ENCODE measurements at places on chromosomes 13 and 19.

DNA sequence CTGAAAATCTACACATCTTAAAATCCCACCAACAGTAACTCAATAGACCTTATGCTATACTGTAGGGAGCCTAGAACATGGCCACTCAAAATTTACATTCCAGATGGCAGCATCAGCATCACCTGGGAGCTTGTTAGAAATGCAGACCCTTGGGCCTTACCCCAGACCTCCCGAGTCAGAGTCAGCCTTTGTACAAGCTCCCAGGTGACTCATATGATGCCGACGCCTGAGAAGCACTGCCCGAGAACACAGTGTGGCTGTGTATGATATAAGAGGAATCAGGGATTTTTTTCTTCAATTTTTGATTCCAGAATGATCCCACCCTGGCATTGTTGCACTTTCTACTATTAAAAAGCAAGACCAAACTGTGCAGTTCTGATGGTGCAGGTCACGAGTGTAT is 35.9 kb upstream of the CNMD start:
- no peak for DNase-seq

GRCh38 chr19:44942067-44942571 is at the start of gene APOC4:
TSS of gene APOC4 (plus strand) at chr19:44942237. CDS start at chr19:44942278, 41 bp downstream.
- no peak for DNase-seq

DNA sequence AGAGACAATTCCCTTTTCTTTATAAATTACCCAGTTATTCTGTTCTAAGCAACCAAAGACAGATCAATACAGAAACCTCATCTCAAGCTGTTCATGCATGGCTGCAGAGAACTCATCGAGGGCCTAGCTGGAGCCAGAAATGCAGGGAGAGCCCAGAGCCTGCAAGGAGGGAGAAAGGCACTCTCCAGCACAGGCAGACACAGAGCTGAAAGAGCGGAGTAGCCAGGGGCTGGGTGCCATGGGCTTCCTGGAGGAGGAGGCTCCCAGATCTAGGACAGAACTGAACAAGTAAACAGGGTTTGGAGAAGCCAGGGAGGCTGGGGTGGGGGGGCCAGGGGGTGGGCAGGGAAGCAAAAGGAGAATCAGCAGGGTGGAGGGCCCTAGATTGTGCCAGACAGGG is 144.2 kb upstream of the ZNF507 start:
- no peak for DNase-seq

GRCh38 chr19:19081642-19082151 is 17.9 kb downstream of the SLC25A42 start:
- no peak for DNase-seq

GRCh38 chr13:79500829-79501228 is 19.9 kb downstream of the NDFIP2 start:
- DNase-seq, result no peak

DNA sequence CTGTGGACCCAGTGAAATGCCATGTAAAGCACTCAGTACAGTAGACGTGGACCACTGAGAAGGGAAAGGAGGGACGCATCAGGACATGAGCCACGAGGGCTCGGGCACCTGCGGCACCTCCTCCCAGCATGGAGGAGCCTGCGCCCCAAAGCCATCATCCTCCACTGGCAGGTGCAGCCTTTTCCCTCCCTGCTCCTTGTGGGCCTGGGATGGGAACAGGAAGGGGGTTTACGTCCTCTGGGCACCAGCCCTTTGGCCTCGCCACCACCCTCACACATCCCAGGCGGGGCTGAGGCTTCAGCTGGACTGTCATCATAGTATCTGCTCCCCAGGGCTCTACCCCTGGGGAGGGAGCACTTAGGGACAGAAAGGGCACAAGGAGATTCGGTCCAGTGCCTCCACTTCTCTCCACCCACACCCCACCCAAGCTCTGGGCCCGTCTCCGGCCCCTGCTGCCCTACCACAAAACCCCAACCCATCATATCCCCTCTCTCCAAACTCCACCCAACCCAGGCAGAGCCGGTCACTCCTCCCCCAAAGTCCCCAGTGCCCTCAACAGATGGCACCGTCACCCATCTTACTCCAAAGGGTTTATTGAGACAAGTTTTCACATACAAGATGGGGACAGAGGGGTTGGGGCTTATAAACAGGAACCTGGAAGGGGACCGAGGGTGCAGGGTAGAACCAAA is 2.2 kb upstream of the PRKD2 start:
- DNase-seq, result no peak

GRCh38 chr13:65468628-65469027 is 1761.5 kb downstream of the PCDH9 start:
- DNase-seq, result no peak

GRCh38 chr13:94317063-94317491 is 162.4 kb downstream of the DCT start:
- DNase-seq, result no peak

DNA sequence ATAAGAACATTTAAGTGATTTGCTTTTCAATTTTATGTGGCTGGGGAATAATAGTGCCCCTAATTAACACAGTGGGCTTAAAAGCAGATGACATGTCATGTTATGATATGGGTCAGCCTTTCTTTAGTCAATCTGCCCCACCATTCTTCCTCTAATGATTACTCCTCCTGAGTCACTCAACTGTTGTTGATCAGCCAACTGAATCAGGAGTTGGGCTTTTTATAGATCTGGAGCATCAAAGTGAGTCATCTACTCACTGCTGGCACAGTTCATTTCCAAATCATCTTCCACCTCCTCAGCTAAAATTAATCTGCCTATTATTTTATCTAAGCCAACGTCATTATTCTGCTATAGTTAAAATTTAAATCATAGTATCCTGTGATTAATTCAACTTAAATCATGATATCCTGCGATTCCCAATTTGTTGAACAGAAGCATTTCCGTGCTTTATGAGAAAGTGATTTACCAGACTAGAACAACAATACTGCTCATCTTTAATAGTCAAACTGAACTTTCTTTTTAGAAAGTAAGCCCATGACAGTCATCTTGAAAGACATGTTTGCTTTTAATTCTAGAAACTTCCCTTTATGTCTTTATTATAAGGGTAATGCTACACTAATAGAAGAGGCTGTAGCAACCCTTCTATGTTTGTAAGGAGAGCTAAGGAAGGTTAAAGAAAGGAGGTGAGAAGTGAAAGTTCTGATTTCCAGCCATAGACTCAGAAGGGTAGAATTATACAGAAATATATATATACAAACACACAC is 551.4 kb downstream of the TBC1D4 start:
- DNase-seq, result no peak

DNA sequence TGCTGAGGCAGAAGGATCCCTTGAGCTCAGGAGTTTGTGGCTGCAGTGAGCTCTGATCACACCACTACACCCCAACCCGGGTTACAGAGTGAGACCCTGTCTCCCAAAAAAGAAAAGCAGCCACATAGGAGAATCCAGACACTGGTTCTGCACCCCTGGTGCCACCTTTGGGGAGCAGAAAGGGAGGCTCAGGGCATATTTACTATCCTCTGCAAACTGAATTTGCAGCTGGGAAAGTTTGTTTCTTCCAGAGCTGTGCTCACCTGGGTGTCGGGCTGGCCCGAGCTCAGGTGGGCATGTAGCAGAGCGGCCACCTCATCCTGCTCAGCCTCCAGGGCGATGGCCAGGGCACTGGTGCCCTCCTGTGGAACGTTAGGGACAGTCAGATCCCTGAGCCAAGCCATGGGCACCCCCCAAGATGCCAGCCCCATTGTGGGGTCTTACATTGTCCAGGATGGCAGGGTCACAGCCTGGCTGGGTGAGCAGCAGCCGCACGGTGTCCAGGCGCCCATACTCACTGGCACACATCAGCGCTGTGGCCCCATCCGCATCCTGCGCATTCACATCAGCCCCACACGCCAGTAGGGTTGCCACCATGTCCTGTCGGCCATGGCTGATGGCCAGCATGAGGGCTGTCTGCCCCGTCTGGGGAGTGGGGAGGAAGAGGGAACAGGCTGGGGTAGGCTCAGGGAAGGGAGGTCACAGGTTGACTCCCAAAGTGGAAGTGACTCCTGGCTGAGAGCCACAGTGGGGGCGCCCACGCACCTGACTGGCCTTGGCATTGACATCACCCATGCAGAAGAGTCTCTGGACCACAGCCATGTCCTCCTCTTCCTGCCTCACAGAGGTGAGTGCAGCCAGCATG is 3.1 kb downstream of the RPS28 start:
- no peak for DNase-seq

GRCh38 chr13:23021906-23022305 is 158.9 kb upstream of the SGCG start:
- no peak for DNase-seq

- DNase-seq, result no peak
Observed at GRCh38 chr19:5536337-5536894, 31.3 kb downstream of the TINCR start.

GRCh38 chr13:96052656-96053002 is 572 bp downstream of the UGGT2 start:
- no peak for DNase-seq

DNA sequence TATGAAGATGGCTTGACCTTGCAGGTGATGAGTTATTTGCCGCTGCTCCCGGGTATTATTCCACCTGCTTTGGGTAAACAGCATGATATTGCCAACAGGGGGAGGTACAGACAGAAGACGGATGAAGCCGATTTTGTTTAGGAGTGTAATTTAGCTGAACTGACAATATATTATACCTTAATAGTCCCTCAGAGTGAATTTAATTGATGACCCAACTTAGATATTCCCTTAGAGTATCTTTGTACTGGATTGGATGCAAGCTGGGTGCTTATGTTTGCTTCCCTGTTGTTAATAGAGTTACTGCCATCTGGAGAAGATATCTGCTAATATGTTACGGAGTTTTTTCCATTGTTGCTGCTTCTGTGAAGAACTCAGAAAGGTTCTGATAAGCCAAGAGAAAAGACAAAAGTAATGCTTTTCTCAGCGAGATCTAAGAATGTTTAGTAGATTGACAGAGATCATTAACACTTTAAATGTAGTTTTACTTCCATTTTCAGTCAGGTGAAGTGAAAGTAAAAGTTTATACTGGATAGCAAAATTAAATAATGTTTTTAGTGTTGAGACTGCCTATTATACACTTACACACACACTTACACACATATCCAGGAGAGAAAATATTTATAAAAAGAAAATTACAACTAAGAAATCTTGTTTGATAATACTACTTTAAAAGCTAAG is 2220.8 kb upstream of the PCDH20 start:
- no peak for DNase-seq

- DNase-seq, result no peak
Observed at GRCh38 chr13:29498426-29499040, 97.0 kb downstream of the SLC7A1 start.

GRCh38 chr13:98752467-98753290 is at the start of gene SLC15A1:
TSS of gene SLC15A1 (minus strand) at chr13:98752672. CDS start at chr13:98752598, 74 bp downstream.
- DNase-seq, result no peak

DNA sequence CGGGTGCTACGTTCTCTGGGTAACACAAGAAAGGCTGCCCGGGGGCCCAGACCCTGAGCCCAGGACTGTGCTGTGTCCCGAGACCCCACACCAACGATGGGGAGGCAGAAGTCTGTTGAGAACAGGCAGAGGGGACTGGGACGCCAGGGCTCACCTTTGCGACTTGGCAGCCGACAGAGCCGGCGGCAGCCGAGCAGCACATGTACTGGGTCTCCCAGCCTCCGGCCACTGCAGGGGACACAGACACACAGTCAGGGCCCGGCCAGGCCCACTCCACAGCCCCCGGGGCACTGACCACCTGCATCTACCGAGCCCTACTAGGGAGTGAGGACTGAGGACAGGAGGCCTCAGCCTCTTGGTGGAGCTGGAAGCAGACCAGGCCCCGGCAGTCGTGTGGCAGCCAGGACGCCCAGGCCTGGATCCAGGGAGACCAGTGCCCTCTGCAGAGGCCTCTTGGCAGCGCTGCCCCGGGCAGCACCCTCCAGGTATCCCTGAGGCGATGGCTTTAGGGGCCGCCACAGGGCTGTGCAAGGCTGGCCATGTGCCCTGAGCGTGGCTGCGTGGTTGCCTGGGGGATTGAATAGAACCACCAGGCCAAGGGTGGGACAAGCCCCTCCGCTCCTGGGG is 5.6 kb upstream of the ATP8B3 start:
- DNase-seq, result no peak

DNA sequence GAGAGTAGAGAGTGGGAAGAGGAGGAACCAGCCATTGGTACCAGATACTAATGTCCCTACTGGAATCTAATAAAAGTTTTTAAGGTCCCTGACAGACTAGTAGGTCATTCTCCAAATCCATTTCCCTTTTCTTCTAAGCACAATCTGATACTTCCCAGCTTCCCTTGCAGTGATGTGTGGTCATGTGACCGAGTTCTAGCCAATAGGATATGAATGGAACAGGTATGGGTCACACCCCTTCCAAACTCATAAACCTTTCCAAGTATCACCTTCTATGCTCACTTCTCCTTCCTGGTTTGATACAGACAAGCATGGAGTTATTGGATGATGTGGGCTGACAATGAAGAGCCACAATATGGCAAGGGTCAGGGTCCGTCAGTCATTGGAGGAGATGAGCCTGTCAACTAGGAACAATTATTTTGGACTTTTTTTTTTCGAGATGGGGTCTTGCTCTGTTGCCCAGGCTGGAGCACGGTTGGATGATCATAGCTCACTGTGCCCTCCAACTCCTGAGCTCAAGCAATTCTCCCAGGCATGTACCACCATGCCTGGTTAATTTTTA is 54.8 kb downstream of the CACNA1A start:
- no peak for DNase-seq

- no peak for DNase-seq
Observed at GRCh38 chr13:93750676-93751075, 524.1 kb downstream of the GPC6 start.

DNA sequence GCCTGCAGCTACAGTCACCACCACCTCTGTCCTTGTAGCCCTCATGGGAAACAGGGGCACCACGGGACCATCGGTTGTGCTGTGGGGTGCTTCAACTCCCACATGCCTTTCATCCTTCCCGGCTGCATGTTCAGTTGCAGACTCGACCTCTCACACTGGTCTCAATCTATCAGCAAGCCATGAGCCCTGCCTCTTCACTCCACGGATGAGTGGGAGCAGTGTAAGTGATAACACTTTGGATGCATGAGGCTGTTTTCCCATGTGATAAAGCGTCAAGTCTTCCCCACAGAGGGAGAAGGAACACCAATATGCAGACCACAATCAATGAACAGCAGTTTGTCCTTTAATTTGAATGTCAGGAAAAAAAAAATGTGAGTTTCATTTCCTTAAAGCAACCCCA is 12.2 kb downstream of the SERP2 start:
- no peak for DNase-seq
